Activated naive CD4-positive, alpha-beta T cell (primary cell): ENCODE measurements at places on chromosomes 12 and 14.

- no peak for DNase-seq
Observed at GRCh38 chr12:44874981-44875416, 1.1 kb downstream of the NELL2 start.

- DNase-seq = no peak
Observed at GRCh38 chr12:46246021-46246700, 22.7 kb downstream of the SLC38A1 start.

- DNase-seq = no peak
Observed at GRCh38 chr14:85316701-85317410, 213.1 kb upstream of the FLRT2 start.

DNA sequence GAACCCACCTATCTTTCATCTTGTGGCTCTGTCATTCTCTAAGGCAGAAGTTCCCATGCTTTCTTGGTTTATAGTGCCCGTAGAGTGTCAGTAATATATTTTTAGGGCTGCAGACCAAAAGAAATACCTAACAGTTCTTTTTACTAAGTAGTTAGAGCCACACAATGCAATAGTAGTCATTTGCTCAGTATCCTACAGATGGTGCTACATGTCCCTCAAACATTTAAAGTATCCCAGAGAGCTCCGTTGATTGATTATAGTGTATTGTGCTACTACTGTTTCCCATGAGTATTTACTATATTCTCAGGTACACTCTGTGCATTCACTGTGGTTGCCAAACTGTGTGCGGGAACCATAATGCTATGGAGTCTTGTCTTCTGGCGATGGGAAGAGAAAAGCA, 4.7 kb upstream of the PLBD1 start:
- DNase-seq = no peak

DNA sequence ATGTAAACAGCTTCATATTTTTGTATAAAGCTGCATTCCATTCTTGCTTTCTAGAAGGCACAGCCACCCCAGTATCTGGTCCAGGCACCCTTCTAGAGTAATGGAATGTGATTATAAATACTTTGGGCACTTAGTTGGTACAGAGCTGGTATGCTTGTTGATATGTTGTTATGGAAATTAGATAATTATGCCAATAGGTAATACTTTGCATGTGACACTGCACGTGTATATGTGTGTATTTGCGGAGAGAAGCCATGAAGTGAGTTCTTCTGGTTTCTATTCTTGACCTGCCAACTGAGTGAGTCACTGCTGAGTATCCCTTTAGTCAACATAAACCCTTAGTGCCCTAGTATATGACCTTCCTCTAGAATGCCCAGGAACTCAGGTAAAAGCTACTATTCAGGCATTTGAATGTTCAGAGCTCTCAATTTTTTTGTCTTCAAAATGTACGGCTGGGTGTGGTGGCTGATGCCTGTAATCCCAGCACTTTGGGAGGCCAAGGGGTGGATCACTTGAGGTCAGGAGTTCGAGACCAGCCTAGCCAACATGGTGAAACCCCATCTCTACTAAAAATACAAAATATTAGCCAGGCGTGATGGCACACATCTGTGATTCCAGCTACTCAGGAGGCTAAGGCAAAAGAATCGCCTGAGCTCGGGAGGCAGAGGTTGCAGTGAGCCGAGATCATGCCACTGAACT, 6.2 kb upstream of the TCP11L2 start:
- DNase-seq = no peak

DNA sequence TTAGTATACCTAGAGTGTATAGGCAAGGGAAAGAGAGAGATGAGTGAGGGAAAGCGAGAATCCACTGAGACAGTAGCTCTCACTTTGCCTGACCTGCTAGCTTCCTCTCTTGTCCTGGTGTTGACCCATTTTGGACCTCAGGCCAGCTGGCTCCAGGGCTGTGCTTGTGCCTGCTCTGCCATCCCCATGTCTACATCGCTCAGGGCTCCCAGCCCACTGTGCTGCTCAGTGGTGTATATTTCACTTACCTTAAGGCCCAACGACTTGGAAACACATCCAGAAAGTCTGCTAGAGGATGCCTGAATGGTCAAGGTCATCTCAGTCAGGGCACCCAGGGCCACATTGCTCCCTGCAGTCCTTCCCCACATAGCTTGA, 964 bp upstream of the SERPINA4 start:
- DNase-seq = no peak

DNA sequence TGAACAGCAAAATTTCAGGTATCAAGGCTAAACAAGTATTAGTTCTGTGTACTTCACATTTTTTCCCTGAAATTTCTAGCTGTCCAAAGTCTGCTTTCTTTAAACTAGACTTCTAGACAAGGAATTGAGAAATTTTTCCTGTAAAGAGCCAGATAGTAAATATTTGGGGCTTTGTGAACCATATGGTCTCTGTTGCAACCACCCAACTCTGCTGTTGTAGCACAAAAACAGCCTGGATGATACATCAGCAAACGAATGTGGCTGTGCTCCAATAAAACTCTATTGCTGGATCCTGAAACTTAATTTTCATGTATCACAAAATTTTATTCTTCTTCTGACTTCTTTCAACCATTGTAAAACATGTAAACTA, 96.0 kb upstream of the SLC38A4 start:
- no peak for DNase-seq

GRCh38 chr12:119685375-119685774, 17.4 kb downstream of the PRKAB1 start:
- no peak for DNase-seq

DNA sequence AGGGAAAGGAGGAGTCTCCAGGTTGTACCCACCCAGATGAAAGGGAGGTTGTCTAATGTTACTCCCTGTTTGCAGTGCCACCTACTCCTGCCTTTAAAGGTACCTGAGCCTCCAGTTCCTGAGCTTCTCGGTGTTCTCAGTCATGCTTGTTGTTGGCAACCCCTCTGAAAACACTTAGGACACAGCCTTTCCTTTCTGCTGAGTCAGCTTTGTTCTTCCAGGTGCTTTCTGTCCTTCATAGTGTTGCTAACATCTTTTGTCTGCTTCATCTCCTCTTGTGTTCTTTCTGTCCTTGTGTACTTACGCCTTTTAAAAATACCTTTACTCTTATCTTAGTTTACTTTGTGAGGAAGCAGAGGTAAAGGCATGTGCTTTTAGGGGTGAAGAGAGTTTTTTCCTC, 97.0 kb upstream of the NEDD1 start:
- DNase-seq = no peak

- DNase-seq = no peak
Observed at GRCh38 chr12:104602896-104603295, 146.1 kb downstream of the CHST11 start.

- DNase-seq = no peak
Observed at GRCh38 chr14:56752428-56752827, 57.9 kb downstream of the OTX2 start.

- DNase-seq = no peak
Observed at GRCh38 chr12:107788281-107788680, 13.8 kb downstream of the ASCL4 start.

DNA sequence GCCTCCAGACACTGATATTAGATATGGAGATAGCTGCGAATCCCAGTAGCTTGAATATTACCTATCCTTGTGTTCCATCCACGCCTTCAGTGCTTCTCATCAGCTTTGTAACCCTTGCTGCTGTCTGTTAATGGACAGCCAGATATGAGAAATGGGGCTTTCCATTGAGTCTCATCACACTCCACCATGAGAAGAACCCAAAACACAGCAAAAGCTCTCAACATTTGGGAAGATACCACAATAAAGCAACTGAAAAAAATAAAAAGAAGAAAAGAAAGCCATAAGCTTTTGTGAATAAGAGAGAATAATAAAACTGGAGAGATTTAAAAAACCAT, 225.4 kb downstream of the GALC start:
- DNase-seq = no peak

- DNase-seq = no peak
Observed at GRCh38 chr12:42364692-42365091, 38.7 kb downstream of the PPHLN1 start.

GRCh38 chr12:124536641-124537040, 30.8 kb downstream of the NCOR2 start:
- DNase-seq = no peak

DNA sequence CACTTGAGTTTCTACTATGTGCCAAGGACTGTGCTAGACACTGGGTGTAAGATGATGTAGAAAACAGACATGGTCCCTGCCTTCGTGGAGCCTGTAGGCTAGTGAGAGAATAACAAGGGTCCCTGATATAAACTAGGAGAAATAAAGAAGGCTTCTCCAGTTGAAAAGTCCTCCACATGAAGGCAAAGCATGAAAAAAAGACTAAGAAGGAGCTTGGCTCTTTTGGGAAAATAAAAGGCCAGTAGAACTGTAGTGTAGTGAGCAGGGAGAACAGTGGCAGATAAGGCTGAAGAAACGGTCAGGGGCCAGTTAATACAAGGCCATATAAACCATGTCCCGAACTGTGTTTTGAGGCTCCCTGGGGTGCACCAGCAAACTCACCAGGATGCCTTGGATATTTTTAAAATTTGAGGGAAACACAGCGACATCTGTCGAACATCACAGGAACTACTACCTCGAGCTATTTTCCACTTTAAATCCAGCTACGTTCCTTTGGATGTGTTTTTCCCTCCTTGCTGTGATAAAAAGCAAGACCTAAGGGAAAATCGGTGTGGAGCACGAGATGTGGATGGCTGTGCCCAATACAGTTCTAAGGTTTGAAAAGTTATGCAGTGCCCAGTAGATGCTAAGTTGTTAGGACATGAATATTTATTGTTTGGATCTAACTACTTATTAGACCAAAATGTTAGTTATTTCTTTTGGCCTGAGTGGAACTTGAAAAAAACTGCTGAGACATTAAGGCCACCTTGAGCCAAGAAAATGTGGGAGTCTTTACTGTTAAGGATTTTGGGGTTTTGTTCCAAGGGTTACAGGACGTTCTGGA, 8.5 kb upstream of the CFL2 start:
- DNase-seq = no peak

DNA sequence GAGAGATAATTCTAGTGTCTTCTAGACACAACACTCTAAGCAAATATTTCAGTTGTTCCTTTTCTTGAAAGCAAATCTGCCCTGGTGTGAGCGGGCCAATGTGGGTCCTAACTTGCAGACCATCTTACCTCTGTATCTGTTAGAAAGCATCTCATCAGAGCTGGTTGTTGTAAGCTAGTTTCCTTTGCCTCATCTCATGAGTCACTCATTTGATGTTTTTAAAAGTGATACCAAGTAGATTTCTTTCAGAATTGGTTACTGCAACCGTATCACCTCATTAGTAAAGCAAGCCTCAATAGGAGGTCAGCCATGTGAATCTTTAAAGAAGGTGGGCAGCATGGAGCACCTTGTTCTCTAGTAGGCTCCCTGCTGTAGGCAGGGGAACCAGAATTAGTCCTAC, 78.6 kb downstream of the DAAM1 start:
- no peak for DNase-seq

DNA sequence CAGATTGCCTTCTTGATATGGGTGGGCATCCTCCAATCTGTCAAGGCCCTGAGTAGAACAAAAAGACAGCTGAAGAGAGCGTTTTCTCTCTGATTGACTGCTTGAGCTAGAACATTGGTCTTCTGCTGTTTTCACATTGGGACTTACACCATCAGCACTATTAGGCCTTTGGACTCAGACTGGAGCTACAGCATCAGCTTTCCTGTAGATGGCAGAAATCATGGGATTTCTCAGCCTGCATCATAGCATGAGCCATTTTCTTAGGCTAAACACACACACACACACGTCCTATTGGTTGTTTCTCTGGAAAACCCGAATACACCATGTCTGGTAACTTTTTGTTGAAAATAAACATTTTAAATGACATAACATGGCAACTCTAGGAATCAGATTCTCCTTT, 15.8 kb upstream of the PPM1A start:
- DNase-seq = no peak

- no peak for DNase-seq
Observed at GRCh38 chr12:62772416-62772955, 162.5 kb downstream of the PPM1H start.

DNA sequence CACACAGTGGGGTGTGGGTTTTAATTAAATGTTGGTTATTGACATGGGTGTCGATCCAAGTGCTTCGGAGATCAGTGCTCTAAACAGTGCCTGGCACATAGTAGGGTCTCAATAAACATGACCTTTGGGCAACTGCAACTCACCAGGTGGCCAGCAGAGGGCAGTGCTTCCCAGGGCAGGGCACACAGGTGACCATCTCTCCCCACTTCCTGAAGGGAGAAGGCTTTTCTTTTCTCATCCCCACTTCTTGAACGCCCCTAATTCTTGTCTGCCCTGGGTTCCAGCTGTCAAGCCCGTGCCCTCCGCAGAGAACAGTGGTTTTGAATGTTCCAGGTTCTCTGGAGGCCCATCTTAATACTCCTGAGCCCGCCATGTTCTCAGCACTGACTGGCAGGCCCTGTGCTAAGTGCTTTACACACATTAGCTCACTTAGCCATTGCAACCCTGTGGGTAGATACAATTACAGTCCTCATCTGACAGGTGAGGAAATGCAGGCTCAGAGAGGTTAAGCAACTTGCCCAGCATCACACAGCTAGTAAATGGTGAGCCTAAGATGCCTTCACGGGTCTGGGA, 16.3 kb downstream of the RAPGEF3 start:
- DNase-seq = peak; percentile 42

GRCh38 chr12:121095544-121096198, 37.0 kb upstream of the P2RX7 start:
- peak; percentile 64 for DNase-seq

GRCh38 chr14:48874711-48875110, 711.5 kb downstream of the RPS29 start:
- DNase-seq = no peak

DNA sequence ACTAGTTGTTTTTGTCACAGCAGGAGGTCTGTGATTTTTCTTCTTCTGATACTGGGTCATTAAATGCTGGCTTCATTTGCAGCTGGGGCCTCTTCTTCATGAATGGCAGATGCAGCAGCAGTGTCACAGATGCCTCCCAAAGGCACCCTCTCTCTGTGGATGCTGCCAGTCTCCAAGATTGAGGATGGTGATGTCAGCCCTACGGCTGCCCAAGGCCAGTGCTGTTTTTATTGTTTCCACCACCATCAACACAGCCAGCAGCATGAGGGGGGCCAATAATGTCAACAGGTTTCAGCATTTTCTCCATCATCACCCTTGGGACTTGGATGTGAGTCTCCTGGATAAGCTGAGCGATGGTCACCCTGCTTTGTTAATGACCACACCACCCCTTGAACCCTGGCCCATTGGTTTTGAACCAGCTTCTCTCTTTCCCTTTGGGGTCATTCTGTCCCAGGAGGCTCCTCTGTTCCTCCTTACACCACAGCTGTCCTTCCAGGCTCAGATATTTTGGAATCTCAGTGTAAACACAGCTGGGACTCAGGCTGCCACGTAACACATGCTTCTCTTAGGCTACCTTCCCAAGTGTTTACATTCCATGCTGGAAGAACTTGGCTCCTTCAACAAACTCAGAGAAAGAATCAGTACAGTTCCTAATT, 151.7 kb upstream of the DDHD1 start:
- no peak for DNase-seq
